ENCODE measurements at places on chromosomes 13 and 19.

DNA sequence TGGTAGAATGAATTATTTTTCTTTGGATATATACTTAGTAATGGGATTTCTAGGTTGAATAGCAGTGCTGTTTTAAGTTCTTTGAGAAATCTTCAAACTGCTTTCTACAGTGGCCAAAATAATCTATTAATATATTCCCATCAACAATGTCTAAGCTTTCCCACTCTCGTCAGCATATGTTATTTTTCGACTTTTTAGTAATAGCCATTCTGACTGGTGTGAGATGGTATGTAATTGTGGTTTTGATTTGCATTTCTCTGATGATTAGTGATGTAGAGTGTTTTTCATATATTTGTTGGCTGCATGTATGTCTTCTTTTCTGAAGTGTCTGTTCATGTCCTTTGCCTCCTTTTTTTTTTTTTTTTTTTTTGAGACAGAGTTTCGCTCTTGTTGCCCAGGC is 90.2 kb upstream of the CSNK1A1L start:
- no peak for DNase-seq

DNA sequence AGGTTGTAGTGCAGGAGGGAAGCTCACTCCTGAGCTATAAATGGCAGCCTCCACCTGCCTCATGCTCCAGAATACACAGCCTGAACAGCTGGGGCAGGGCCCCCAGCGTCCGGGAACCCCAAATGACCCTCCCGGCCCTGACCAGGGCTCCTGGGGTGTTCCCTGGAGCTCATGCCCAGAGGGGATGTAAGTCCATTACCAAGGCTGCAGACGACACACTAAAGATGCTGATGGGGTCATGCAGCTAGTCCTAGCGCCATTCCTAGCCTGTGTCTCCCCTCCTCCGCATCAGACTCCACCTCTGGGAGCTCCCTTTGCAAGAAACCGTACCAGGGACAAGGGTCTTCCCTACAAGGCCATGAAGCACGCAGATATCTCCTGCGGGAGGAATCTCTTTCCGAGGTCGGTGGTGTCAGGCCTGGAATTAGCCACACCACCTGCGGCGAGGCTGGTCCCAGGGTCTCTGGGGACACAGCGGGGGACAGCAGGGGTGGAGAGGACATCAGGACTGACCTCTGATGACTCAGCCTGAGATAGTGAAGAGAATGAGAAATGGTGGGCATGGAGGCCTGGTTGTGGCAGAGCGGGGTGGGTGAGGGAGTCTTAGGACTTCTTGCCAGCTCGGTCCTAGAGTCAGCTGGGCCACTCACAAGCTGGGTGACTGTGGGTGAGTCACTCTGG is 11.9 kb upstream of the TPM4 start:
- no peak for DNase-seq

GRCh38 chr13:78241278-78241919 is 322.8 kb upstream of the EDNRB start:
- peak; percentile 72 for DNase-seq

- DNase-seq, result peak; percentile 87
Measured at GRCh38 chr13:36673838-36674326, at the start of gene SERTM1. SERTM1 (plus strand) TSS chr13:36674020; CDS start chr13:36695079, 21,059 bp downstream.

DNA sequence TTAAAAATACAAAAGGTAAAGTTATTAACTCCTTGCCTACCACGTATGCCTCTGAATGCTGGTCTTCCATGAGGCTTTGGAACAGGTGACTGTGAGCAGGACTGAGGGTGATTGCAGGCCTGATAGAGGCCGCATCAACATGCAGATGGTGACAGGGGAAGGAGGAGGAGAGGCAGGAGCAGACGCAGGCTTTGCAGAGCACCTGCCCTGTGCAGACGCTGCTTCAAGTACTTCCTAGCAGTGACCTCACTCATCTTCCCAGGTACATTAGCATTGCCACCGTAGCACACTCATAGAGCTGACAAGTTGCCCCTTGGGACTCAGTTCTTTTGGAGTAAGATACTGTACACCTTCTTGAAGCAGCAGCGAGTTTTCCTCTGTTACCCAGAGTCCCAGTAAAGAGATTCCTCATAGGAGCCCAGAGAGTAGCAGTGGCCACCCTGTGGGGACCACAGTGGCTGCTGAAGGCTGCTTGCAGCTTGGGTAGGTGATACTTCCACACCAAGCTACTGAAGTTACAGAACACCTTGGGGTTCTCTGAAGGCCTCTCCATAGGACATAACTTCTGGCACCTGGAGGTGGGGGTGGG is 56.0 kb downstream of the ZNF536 start:
- no peak for DNase-seq

DNA sequence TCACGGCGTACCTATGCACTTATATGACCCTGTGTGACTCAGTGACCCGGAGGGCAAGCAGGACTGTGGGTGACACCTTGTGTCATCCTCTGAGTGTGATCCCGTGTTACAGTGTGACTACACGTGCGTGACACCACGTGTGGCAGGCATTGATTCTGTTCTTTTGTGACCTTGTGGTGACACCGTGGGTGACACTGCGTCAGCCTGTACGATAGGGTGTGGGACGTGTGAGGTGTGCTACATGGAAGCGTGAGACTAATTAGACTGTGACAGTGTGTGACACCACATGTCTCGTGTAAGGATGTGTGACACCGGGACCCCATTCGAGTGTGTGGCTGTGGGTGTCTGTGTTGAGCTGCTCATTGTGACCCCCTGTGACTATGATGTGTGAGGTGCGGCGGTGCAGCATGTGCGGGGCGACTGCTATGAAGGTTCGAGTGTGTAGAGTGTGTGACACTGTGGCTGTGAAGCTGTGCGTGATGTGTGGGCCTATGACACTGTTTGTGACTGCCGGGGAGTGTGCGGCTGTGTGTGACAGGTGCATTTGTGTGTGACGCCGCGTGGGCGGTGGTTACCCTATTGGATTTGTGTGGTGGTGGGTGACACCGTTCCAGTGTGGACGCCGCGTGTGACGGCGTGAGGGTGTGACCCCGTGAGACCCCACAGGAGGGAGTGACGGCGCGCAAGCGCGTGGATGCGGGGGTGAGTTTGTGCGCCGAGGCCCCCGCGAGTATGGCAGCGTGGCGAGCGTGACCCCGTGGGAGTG is 399 bp upstream of the SPTBN4 start:
- DNase-seq, result no peak

GRCh38 chr13:71067165-71067815 is 799.7 kb downstream of the DACH1 start:
- DNase-seq, result peak; percentile 45

DNA sequence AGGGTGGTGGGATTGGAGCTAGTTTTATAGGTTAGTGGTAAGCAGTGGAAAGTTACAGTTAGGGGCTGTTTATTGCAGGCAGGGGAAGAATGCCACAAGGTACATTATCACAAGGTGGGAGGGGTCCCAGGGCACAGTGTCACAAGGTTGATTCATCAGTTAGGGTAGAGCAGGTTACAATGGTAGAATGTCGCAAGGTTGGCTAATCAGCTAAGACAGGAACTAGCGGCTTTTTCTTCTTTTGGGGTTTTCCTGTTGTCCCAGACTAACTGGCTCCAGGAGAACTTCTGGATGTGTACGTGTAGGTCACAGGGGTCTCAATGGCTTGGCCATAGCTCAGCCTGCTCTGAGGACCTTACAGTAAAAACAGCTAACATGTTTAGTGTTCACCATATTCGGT is 1221.1 kb downstream of the SLITRK1 start:
- DNase-seq, result no peak

GRCh38 chr19:50510700-50511068 is 307 bp downstream of the JOSD2 start:
- DNase-seq, result peak; percentile 97

- no peak for DNase-seq
Measured at GRCh38 chr13:32117701-32118100, 86.1 kb downstream of the FRY start.

- no peak for DNase-seq
Measured at GRCh38 chr13:49308097-49308875, 60.6 kb downstream of the CDADC1 start.

DNA sequence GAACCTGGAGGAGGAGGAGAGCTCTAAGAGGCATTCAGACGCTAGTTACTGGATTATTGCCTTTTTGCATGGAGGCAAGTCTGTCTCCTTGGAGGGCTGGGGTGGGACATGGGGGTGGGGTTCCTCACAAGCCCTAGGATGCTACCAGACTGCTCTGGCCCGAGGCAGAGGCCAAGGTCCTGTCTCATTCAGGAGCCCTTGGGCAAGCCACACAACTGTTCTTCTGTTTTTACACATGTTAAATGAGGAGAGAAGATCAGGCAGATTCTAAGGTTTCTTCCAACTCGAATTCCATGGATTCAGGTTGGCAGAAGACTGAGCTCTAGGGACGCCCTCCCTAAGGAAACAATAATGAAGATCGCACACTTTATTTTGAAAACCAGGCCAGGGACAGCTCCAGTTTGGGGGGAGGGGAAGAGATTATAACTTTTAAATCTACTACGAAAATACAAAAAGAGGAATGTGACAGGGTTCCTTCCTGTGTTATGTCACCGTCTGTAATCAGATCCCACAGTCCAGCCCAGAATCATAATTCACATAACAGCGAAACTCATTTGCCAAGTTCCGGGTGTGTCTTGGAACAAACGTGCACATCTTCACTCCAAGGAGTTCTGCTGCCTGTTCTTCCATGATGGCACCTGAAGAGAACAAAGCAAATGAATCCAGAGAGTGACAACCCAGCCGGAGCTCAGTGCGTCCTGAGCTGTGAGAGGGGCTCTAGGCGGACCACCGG is 25.2 kb downstream of the IL17D start:
- DNase-seq, result peak; percentile 23

DNA sequence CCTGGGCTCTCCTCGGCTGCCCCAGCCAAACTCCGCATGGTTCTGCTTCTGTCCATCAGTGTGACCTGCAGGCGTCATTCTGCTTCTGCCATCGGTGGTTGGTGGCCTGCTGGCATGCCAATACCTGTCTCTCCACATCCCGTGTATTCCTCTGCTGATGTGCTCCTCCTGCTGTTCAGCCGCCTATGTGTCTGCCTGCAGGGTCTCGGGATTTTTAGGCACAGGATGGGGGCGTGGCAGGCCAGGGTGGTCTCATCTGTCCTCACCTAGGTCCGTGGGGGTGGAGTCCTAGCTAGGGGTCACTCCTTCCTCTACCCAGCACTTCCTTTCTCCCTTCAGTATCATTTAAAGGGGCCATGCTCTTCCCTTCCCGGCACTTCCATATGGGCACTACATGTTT is 33.0 kb upstream of the SGCG start:
- DNase-seq, result no peak

- no peak for DNase-seq
Measured at GRCh38 chr19:11499890-11500420, 5.7 kb downstream of the ZNF653 start.

- DNase-seq, result peak; percentile 85
Measured at GRCh38 chr13:24693862-24694471, 13.8 kb downstream of the ATP12A start.

- no peak for DNase-seq
Measured at GRCh38 chr13:100881291-100881864, 206.8 kb upstream of the TMTC4 start.

DNA sequence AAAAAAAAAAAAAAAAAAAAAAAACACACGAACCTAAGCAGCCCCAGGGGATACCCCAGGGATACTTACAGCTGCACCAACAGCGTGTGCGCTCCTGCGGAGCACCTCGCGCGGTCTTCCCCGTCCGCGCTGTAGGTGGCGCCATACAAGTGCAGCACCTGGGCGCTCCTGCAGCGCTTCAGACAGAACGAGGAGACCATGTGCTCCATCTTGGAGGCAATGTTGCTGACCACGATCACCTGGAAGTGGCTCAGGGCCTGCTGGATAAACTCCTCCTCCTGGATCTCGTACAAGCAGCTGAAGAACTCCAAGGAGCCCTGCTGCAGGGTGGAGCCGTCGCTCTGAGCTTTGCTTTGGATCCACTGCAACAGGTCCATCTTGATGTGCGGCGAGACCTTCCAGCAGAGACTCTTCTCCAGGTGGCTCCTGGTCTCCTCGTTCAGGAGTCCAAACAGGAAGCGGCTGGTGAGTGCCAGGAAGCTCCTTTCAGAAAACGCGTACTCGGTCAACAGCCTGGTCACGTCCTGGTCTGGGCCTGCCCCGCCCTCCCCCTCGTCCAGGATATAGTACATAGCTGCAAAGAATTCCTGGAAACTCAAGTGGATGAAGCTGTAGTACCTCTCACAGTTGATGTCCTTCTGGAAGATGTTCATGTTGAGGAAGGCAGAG is 14.5 kb downstream of the NLRP12 start:
- DNase-seq, result no peak

- no peak for DNase-seq
Measured at GRCh38 chr13:39052944-39053343, 14.7 kb downstream of the NHLRC3 start.

GRCh38 chr13:26475176-26476110 is 82.0 kb upstream of the WASF3 start:
- DNase-seq, result no peak

DNA sequence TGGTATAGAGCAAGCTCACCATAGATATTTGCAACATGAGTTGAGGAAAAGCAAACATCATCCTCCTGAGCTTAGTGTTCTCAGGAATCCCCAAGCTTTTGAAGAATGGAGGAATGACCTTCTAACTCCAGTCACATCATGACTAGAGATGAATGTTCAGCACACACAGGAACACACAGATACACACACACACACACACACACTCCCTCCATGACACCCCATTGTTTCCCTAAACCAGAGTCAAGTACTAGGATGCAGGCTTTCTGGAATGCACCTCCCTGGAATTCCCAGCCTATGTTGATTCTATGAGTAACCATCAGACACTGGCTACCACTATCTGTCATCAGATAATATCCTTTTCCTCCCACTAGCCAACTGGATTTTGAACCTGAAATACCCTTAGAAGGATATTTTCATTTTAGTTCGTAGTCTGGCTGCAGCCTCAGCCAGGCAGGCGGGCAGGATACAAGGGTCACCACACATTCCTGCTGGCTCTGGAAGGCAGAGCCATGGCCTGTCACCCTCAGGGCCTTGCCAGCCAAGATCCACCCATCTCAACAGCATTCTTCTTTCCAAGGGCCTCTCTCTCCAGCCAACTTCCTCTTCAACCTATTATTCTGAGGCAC is 162.4 kb downstream of the FOXO1 start:
- DNase-seq, result no peak

GRCh38 chr13:51832471-51833152 is 12.4 kb downstream of the TMEM272 start:
- no peak for DNase-seq

DNA sequence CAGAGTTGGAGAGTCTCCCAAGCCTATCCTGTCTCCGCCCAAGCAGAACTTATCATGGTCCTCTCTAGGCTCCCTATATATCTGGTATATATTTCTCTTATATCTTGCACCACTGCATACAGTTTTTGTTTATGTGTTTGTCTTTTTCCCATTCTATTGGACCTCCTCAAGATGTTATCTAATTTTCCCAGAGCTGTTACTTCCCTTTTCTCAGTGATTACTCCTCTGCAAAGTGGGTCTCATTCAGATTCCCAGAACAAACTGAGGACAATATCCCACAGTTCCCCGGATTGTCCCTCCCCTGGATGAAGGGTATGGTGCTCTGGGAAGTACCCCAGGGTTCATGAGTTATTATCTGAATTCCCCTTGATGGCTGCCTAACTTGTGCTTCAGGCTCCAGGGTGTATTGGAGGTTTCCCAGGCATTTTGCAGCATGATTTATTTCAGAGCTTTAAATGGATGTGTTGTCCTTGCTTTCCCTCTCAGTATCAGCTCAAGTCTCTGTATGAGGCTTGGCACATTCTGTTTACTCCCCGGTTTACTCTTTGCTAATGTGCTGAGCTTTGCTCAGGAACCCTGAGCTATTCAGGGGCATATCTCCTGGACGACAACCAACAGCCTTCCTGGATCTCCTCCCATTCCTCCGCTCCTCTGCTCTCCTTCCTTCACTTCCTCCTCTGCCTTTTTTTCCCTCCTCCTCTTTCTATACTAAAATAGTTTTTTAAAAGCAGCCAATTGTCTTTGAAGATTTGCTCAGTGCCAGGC is 329.3 kb downstream of the SPRY2 start:
- no peak for DNase-seq
